ENCODE measurements at places on chromosomes 5 and 9.

DNA sequence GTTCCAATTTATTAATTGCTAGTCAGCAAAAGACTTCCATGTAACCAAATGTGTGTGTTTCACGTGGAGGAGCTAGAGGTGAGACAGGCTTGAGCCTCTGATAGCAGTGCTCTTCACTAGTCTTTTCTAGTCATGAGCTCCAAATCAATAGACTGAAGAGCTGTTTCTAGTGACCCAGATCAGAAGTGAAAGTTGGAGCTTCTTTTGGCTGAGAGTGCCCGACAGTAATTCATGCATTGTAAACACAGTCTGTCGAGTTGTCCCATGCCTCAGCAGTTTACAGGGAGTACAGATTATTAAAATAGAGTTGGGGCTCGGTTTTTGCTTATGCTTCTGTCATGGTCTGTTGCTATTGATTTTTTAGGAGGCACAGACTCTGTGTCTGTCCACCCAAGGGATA lies 793.1 kb downstream of the DTWD2 start:
- DNase-seq, result no peak

DNA sequence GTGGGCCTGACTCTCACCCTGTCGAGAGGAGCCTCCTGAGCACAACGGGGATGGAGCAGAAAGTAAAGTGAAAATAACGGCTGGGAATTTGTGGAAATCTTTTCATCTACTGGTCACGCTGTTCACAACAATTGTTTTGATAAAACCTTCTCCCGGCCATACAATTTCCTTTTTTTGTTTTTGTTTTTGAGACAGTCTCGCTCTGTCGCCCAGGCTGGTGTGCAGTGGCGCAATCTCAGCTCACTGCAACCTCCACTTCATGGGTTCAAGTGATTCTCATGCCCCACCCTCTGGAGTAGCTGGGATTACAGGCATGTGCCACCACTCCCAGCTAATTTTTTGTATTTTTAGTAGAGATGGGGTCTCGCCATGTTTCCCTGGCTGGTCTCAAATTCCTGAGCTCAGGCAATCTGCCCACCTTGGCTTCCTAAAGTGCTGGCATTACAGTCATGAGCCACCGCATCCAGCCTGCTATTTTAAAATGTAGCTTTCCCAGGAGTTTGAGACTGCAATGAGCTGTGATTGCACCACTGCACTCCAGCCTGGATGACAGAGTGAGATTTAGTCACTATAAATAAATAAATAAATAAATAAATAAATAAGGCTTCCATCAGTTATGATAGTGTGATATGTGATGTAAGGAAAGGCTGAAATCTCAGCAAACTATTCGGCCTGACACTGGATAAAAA lies 73.5 kb upstream of the PTGER4 start:
- no peak for DNase-seq

DNA sequence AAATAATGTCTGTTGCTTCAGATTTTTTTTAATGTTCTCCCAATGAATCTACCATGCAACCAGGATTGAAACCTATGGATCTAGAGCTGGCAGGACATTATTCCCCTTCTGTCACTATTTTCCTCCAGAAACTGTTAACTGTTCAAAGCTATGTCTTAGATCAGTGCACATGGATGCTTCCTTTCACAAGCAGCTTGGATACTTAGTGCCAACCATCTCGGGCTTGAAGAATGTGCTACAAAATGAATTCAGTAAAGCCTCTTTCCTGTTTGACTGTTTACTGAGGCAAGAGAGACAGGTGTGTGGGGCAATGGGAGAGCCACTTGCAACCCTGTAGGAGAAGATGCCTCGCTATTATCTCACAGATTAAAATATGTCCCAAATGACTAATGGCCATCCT lies 774.8 kb downstream of the KCTD16 start:
- DNase-seq, result no peak

- DNase-seq, result no peak
Observed at GRCh38 chr9:134623258-134624066, 18.1 kb upstream of the COL5A1 start.

- no peak for DNase-seq
Observed at GRCh38 chr5:83313436-83313835, 158.1 kb upstream of the VCAN start.

DNA sequence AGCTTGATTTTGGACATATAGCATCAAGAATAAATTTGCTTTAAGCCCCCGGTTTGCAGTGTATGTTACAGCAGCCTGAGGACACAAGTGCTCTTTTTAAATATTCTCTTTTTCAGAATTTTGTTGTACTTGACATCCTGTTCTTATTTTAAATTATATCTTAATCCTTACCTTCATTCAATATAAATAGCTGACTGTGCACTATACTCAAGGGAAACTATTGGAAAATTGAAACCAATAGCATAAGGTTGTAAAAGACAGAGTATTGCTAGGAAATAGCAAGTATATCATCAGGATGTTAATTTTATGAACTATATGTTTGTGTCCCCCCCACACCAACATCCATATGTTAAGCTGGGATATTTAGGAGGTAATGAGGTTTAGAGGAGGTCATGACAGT lies 120.4 kb upstream of the CDH10 start:
- DNase-seq, result no peak

- no peak for DNase-seq
Observed at GRCh38 chr9:100774326-100774725, 196.4 kb downstream of the CAVIN4 start.

DNA sequence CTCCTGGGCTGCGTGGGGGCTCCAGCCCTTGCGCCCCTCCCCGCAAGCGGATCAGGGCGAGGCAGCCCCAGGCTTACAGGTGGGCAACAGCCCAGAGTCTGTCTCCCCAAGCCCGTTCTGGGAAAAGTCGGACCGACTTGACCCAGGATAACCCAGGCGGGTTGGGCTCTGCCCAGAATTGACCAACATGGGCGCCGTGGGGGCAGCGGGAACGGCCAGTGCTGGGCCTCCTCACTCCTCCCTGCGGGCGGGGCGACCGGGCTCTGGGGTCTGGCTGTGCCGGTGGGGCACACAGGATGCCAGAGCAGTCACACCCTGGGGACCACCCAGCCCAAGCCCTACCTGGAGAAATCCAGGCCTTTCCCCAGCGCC lies 15.3 kb upstream of the SYNPO start:
- no peak for DNase-seq

- no peak for DNase-seq
Observed at GRCh38 chr5:6868575-6869215, 155.5 kb downstream of the TENT4A start.

GRCh38 chr5:67205981-67206380 lies 9.4 kb upstream of the CD180 start:
- DNase-seq, result no peak

- DNase-seq, result no peak
Observed at GRCh38 chr5:93307557-93307956, 273.5 kb downstream of the NR2F1-AS1 start.

DNA sequence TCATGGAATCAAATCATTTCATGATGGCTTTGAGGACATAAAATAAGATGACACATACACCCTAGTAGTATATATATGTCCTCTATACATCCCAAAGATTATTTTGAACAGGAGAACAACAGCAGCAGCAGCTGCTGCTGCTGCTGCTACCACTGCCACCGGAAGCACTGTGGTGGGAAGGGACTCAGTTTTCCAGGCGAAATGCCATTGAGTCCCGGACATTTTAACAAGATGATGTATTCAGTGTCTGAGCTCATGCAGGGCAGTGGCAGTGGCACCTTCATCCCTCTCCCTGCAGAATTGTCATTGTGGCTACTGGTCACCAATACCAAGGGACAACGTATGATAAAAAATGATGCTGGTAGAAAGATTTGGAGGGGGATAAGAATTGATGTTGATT lies 151.3 kb downstream of the CHSY3 start:
- DNase-seq, result no peak

DNA sequence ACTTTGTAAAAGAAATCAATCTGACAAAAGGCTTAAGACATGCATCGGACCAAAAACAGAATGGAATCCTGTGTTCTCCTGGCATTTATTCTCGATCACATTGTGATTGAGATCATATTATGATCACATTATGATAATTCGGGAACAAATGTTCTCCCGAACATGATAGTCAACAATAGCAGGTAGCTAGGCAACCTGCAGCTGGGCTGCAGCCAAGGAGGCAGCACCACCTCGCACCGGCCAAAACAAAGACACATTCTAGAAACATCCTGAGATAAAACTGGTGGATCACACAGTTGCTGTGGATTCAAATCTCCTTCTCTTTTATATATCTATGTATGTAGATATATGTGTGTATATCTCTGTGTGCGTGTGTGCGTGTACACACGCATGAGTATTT lies 480.6 kb upstream of the CYLC2 start:
- DNase-seq, result no peak

- no peak for DNase-seq
Observed at GRCh38 chr5:154244476-154244875, 53.9 kb downstream of the GALNT10 start.

- DNase-seq, result no peak
Observed at GRCh38 chr5:38547257-38547656, 9.2 kb downstream of the LIFR start.

GRCh38 chr9:90261698-90262097 lies 380.9 kb downstream of the DIRAS2 start:
- no peak for DNase-seq

DNA sequence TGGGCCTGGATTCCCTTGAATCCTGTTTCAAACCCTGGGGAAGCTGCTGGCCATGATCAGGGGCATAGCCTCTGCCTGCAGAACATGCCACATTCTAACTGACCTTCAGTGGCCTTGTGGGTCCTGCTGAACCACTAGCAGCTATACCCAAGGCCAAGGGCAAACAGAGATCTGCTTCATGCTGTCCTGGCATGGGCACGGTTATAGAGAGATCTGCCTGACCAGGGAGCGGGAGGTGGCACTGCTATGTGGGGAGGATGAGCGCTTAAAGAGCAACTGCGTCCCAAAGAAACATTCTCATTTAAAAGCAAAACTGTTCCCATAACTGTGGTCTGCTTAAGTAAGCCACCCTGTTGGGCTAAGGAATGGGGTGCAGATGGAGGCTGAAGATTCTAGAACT lies 36.5 kb upstream of the SYNPO start:
- DNase-seq, result no peak

GRCh38 chr5:159765135-159765433 lies 151.2 kb upstream of the ADRA1B start:
- DNase-seq, result no peak

DNA sequence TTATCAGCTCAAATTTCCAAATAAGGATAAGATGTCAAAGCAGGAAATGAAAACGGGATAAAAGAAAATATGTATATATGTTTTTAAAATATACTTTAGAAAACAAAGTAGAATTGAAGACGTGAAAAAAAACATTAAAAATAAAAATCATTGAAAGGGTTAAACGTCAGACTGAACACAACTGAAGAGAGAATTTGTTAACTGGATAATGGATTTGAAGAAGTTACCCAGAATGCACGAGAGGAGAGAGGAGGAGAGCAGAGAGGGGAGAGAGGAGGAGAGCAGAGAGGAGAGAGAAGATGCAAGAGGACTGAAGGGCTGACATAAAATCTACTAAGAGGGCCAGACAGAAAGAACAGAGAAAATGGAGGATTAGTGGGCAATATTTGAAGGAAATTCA lies 88.0 kb downstream of the CDKN2A start:
- no peak for DNase-seq

GRCh38 chr9:91915524-91916263 lies 34.3 kb downstream of the ROR2 start:
- no peak for DNase-seq

- no peak for DNase-seq
Observed at GRCh38 chr5:148620696-148621095, 33.6 kb downstream of the HTR4 start.

DNA sequence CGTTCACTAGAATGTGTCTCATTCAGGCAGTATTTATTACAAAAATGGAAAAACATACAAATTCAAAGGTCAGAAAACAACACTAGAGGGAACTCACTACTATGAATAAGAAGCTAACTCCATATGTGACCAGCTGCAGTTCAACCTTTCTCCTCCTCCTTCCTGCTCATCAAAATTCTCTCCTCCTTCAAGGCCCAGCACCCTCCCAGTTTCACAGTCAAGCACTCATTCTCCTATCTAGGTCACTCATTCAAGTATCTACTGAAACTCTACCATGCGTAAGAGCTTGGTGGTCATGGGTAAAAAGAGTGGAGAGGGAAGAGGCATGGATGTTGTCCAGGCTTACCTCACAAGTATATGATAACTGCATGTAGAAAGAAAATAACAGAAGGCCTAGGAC lies 27.7 kb downstream of the ECPAS start:
- DNase-seq, result no peak

DNA sequence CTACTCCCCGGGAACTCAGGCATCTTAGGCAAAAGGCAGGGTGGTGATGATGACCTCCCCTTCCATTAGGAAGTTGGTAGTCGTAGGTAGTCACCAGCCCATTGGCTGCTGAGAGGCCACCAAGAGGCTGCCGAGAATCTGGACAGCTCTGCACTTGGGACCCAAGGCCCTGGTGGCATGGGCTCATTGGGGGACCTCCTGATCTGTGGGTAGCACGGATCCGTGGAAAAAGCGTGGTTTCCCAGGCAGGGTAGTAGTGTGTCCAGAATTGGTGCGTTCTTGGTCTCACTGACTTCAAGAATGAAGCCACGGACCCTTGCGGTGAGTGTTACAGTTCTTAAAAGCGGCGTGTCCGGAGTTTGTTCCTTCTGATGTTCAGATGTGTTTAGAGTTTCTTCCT lies 158.8 kb downstream of the CNTLN start:
- no peak for DNase-seq

DNA sequence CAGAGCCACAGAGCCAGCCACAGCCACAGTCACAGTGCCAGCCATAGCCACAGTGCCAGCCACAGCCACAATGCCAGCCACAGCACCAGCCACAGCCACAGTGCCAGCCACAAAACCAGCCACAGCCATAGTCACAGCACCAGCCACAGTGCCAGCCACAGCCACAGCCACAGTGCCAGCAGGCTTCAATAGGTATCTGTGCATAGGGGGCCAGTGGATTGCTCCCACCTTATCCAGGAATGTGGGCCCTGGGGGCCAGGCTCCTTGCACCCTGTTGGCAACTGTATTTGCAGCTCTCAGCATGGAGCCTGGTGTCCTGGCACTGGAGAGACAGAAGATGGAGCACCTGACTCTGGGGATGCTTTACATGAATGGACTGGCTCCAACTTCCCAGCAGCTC lies 111.7 kb upstream of the IRX2 start:
- DNase-seq, result no peak
